Activated T-helper 1 cell treated with anti-CD3 and anti-CD28 coated beads, Interleukin-2, amount 50 U/mL, for 16 hours (primary cell): ENCODE measurements at places on chromosomes 1 and 21.
A peak's percentile ranks its signal among the peaks of the same experiment; 100 is the strongest.

DNA sequence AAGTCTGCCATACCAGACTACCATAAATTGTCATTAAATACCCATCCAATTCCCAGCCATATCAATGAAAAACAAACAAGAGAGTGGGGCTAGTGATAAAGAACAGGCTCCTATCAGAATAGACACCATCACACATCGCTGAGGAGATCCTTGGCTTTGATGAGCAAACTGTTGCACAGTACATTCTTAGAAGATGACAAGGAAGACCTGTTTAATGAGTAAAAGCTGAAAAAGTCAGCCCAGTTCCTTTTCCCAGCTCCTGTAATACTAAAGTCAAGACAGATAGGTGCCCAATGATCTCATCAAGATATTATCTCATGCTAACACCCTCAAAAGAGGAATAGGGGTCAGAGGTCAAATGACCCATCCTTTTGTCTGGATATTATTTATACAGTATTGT is 164.5 kb upstream of the COA6 start:
- no peak for DNase-seq

DNA sequence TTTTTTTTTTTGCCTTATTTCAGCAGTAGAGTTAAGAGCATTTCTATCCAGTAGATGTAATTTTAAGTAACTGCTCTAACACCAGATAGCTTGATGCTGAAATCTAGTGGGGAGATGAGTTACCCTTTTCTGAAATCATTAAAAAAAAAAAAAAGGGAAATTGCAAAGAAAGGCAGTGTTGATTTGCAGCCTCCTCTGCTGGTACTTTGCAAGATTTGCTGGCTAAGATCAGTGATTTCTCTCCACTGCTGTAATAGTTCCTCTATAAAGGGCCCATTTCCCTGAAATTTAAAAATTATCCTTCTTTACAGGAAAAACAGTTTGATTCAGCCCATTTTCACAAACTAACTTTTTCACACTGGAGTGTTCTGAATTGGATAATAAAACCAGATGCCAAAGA is 120.6 kb downstream of the PTBP2 start:
- no peak for DNase-seq

- DNase-seq = no peak
These were observed 3.5 kb downstream of the TRIM67 start for GRCh38 chr1:231165371-231165770.

DNA sequence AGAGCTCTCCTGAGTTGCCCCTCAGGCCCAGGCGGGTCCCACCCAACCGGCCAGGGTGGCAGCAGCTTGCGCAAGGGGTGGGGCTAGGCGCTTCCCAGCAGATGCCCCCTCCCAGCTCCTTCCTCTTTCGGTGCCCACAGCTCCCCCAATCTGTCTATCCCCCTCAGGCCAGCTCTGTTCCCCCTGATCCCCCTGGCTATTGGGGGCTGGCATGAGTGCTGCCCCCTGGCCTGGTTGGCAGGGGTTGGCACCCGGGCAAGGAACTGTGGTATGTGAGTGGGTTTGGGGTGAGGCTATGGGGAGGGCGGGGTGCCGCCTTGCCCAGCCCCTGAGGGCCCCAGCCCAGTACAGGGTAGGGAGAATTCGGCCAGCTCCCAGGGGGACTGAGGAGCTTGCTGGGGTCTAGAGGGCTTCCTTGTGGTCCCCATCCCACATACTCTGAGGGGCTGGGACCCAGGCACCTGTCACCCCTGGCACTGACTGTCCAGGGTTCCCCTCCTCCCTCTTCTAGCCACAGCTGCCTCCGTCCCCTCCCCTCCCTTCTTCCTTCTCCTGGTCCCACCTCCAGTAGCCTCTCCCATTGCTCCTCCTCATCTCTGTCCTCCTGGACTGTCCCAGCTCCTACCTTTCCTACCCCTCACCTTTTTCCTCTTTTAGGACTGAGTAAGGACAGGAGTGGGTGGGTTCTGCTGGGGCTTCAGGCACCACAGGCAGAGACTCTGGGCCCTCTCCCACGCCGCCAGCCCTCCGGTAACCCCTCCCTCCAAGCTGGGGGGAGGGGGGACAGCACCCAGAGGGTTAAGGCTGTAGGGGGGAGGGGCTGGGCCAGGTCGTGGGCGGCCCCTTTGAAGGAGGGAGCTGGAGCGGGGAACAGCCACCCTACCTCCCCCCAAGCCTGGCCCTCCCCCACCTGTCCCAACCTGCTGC is 5.7 kb downstream of the ZBTB7B start:
- DNase-seq = no peak

DNA sequence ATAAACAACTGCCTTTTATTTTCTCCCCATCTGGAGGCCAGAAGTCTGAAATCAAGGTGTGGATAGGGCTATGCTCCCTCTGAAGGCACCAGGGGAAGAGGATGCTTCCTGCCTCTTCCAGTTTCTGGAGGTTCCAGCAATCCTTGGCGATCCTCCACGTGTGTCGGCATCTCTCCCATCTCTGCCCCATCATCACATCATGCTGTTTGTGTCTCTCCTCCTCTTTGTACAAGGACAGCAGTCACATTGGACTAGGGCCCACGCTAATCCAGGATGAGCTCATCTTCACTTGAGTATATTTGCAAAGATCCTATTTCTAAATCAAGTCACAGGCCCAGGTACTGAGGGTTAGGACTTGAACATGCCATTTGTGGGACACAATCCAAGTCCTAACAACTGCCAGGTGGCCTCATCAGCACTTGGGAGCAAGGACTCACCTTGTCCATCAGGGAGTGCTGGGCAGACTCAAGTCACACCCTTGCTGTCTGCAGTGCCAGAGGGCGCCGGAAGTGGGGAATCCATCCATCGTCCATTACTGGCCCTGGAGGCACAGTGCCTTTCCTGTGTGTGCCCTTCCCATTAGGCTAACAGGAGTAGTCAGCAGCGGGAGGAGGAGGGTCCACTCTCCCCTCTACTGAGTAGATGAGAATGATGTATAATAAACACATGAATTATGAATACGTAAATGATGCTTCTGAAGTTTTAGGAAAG is 185.4 kb upstream of the AJAP1 start:
- DNase-seq = no peak

- DNase-seq = no peak
These were observed 1.6 kb downstream of the THBS3 start for GRCh38 chr1:155205969-155206593.

GRCh38 chr1:66981679-66982078 is 56.9 kb downstream of the MIER1 start:
- no peak for DNase-seq

DNA sequence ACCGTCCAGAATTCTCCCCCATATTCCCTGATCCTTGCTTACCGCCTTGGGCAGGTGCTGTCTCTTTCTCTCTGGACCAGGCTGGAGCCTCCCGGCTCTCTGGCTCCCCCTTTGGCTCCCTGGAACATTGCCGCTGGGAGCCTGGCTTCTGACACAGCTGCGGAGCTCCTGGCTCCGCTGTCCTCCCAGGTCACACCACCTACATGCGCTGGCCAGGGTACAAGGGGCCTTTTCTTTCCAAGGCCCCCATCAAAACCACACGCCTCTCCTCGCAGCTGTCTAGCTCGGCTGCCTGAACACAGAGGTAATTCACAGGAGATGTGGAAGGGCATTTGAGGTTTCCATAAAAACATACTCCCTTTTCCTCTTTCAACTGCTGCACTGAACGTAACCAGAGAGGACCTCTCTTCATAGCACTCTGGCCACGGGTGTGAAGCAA is 7.5 kb upstream of the ZNF648 start:
- peak; percentile 8 for DNase-seq

DNA sequence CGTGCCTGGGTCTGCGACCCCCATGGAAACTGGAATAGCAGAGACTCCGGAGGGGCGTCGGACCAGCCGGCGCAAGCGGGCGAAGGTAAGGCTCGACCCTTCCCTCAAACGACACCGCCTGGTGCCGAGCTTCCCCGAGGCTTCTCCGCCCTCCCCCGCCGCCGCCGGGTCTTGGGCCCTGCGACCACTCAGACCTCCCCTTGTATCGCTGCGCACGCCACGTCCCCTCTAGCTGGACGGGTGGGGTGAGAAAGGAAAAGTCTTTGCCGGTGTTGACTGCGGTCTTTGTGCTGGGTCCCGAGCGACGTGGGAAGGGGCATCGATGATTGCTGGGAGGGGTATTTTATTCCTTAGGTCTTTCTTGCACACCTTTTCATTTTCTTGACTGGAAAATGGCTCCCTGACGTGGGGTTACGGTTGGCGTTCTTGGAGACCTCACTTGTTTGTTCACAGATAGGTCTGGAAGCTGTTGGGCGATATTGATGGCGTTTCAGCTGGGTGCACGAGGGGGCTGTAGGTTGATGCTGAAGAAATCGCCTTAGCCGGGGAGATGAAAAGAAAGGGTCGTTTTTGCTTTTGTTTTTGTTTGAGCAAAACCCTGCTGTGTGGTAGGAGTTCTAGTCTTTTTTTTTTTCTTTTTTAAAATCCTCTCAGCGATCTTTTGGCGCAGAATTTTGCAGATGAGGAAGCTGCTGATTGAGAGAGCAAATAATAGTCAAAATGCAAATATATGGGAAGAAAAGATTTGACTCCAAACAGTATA is 776 bp downstream of the KDM1A start:
- no peak for DNase-seq

DNA sequence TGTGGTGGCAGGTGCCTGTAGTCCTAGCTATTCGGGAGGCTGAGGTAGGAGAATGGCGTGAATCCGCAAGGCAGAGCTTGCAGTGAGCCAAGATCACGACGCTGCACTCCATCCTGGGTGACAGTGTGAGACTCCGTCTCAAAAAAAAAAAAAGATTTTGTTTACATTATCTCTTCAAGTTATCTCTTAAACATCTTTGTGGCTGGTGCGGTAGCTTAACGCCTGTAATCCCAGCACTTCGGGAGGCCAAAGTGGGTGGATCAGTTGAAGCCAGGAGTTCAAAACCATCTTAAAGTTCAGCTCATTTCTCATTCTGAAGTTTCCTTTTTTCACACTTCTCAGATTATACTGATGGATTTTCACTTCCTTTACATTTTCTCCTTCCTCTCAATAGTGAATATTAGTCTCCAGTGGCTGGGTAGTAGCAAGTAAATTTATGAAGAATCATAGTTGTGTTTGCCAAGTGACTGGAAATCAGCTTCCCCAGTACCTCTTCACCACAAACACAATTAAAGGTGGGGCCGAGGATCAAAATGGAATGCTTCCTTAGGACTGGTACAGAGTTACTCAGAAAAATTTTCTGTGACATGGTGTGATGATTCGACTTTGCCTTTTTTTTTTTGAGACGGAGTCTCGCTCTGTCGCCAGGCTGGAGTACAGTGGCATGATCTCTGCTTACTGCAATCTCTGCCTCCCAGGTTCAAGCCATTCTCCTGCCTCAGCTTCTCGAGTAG is 13.8 kb downstream of the PIP5K1A start:
- no peak for DNase-seq

GRCh38 chr21:42975886-42976608 is 1.7 kb downstream of the PKNOX1 start:
- no peak for DNase-seq

- DNase-seq = no peak
These were observed 22.2 kb upstream of the C1orf174 start for GRCh38 chr1:3922201-3922725.

DNA sequence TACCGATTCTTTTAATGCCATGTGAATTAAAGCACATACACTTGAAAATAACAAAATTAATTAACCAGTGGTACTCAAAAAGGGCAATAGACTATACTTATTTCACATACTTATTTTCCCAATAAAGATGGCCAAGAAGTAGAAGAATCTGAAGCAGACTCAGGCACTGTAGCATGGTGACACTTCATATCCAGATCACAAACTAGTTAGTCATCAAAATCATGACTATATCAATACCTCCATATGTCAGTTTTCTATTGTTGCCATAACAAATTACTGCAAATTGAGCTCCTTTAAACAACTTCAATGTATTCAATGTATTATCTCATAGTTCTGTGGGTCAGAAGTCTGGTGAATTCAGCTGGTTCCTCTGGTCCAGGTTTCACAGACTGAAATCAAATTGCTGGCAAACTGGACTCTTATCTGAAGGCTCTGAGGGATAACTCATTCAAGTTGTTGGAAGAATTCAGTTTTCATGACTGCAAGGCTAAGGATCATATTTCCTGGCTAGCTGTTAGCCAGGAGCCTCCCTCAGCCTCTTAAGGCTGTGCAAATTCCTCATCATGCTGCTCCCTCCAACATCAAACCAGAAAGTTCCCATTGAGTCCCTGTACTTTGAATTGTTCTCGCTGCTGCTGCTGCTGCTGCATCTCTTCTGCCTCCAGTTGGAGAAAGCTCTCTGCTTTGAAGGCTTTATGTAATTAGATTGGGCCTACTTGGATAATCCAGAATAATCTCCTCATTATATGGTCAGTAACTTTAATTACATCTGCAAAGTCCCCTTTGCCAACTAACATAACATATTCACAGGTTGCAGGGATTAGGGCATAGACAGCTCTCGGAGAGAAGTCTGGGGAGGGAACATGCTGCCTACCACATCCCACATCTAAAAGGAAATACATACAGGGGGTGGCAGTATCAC is 91.5 kb downstream of the MRPL39 start:
- DNase-seq = no peak
